Activated T-cell treated with anti-CD3 and anti-CD28 coated beads for 48 hours (primary cell): ENCODE measurements at places on chromosomes 5 and 9.

DNA sequence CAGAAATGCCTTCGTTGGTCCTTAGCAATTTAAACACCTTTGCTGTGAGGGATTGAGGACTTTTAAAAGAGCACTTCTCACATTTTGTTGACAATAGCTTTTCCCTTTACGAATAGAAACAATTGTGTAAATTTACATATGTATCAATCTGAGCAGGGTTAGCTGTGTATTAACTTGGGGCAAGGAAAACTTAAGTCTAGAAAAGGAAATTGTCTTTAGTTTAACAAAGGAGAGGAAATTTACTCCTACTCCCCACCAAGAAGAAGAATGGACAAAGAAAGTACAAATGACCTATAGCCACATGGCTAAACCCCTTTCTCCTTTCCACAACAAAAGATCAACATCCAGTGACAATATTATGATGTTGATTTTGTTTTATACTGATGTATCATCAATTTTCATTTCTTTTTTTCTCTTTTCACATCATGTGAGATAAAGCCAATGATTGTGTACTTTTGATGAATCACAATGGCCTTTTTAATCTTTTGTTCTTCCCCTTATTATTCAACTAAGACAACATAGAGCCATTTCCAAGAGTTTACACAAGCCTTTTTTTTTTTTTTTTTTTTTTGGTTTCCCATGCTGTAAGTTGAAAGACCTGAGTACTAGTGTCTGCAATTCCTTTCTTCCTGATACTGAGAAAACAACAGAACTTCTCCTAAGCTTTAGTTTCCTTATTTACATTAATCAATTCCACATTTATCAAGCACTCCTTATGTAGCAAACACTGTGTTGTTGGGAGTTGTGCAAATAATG is 19.0 kb downstream of the FOXB2 start:
- no peak for DNase-seq

DNA sequence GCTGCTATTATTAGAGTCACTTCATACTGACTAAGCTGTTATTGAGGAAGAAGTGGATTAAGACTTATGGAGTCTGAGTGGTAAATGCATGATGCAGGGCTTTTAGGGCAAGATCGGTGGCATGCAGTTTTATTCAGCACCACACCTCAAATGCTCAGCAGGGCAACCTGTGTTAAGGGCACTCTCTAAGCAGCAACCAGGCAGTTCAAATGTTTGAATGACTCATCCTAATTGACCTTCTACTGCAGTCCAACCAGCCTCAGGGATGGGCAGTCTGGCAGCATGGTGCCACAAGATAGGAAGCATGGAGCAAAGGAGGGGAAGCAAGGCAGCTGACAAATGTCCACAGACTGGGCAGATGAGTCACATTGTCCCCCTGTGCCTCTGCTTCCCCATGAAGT is 80.2 kb upstream of the MIER3 start:
- DNase-seq, result no peak

DNA sequence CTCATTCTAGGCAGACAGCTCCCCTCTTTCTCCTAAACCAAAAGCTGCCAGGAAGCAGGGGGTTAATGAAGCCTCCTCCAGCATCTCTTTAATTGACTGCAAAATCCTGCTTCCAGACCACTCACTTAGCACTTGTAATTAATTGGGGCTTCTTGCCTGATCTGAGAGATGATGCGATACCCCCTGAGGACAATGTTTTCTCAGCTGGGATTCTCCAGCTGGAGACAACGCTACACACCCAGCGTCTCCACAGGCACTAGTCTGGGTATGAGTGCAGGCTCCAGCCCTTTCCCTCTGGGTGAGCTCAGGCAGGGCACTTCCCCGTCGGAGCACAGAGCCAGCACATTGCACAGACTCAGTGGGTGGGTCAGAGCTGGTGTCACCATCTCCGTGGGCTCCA is 16.1 kb downstream of the CPLX2 start:
- DNase-seq, result no peak

GRCh38 chr5:71744009-71744790 is 25.1 kb downstream of the CARTPT start:
- no peak for DNase-seq

GRCh38 chr9:98488571-98489312 is 220.0 kb downstream of the GABBR2 start:
- DNase-seq, result no peak

DNA sequence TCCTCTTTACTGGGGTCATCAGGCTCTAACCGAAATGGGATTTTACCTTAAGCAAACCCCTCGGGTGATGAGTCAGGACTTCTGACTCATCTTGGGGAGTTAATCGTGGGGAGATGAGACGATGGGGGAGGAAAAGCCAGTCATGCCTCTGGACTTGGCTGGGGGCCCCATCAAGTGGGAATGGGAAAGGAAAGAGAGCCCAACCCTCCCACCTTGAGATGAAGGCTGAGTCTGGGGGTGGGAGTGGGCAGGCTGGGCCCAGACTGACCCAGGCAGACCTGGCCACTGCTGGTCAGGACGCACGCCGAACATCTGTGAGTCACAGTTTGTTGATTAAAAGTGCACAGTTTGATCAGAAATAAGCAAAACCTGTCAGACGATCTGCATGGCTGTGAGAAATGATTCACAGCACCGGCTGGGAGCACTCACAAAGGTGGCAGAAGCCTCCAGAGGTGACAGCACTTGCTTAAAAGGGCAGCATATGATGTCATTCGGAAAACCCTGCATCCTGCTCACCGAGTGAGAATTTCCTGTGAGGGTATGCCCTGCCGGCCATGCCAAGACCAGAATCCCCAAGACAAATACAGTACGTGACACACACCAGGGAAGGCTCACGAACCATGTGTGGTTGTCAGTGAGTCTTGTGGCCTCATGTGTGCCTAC is 50.0 kb upstream of the SLC25A51 start:
- DNase-seq, result peak; percentile 37

GRCh38 chr9:125444166-125444565 is 182.5 kb downstream of the GAPVD1 start:
- DNase-seq, result no peak

DNA sequence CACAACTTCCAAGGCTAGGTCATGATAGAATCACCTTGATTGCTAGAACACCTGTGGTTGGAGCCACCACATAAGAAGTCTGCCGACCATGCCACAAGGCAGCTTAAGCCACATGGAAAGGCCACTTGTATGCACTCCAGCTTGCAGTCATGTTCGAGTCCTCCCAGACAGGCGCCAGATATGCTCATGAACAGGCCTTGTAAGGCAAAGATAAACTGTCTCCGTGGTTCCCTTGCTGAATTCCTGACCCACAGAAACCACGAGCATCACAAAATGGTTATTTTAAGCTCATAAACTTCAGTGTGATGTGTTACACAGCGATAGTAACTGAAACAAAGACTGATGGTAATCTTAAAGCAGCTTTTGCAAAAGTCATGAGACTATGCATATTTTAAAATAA is 188.4 kb upstream of the DAPK1 start:
- DNase-seq, result no peak

DNA sequence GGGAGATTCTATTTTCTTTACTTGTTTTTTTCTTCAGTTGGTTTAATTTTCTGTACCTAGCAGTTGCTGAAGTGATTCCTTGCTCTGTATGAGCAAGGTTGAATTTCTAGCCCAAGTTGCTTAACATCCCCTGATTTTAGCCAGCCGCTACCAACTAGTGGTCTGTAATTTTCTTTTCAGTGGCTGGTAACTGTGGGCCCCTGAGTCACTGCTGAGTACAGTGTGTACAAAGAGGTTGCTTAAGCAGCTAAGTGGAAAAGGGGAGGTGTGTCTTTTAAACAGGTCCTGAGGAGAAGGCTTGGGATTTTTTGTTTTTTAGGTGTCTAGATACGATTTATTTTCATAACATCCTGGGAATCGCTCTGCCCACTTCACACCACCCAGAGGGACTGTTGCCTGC is 254.7 kb downstream of the NR3C1 start:
- no peak for DNase-seq

DNA sequence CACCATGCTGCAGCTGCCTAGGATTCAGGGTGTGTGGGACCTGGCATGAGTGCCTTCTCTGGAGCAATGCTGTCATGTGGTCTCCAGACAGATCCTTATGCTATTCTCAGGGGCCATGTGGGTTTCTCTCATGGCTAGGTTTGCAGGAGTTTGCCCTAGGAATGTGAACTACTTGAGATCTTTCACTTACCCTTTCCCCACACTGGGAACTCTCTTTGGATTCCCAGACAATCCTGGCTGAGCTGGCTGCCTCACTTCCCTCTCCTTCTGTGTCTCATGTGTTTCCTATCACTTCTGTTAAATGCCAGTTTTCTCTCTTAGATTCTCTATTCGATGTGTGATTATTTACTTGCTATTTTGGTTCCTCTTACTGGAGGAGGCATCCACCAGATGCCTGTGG is 270.2 kb upstream of the RASA1 start:
- DNase-seq, result no peak

GRCh38 chr9:132703336-132703735 is 33.1 kb downstream of the GTF3C4 start:
- no peak for DNase-seq

GRCh38 chr9:74132986-74133385 is 364.1 kb upstream of the RORB start:
- no peak for DNase-seq

GRCh38 chr9:19186232-19186631 is 44.3 kb upstream of the DENND4C start:
- DNase-seq, result no peak
